H4 (cell line): ENCODE measurements at places on chromosomes 11 and 22.
A peak's percentile ranks its signal among the peaks of the same experiment; 100 is the strongest.

- no peak for DNase-seq
Measured at GRCh38 chr22:48858121-48858520, 969.6 kb downstream of the BRD1 start.

GRCh38 chr11:762421-763072 is 14.7 kb downstream of the GATD1 start:
- DNase-seq = peak; percentile 58

- DNase-seq = no peak
Measured at GRCh38 chr11:93710239-93710638, 31.1 kb downstream of the TAF1D start.

GRCh38 chr22:40432625-40433024 is 62.2 kb downstream of the SGSM3 start:
- DNase-seq = no peak

- peak; percentile 37 for DNase-seq
Measured at GRCh38 chr22:19891317-19892256, 36.9 kb upstream of the GNB1L start.

GRCh38 chr11:57453543-57454177 is 6.7 kb upstream of the RTN4RL2 start:
- DNase-seq = no peak

DNA sequence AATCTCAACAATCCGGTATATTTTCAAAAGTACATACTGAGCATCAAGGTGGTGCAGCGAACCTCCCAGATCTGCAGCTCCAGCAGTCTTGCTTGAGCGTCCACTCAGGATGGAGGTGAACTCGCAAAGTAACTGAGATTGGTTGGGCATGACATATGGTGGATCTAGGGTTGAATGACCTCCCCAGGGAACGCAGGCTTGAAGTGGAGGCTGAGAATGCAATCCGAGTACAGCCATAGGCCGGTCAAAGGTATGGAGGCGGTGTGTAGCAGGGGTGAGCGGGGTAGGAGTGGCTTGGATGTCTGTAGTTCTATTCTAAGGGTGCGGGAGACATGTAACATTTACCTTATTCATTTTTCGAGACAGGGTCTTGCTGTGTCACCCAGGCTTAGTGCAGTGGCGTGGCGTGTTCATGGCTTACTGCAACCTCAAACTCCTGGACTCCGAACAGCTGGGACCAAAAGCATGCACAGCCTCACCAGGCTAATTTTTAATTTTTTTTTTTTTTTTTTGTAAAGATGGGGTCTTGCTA is 631 bp upstream of the C22orf39 start:
- peak; percentile 40 for DNase-seq

- no peak for DNase-seq
Measured at GRCh38 chr11:103619938-103620337, 416.5 kb upstream of the DDI1 start.

- DNase-seq = peak; percentile 4
Measured at GRCh38 chr11:65489035-65489705, 9.7 kb upstream of the MALAT1 start.

DNA sequence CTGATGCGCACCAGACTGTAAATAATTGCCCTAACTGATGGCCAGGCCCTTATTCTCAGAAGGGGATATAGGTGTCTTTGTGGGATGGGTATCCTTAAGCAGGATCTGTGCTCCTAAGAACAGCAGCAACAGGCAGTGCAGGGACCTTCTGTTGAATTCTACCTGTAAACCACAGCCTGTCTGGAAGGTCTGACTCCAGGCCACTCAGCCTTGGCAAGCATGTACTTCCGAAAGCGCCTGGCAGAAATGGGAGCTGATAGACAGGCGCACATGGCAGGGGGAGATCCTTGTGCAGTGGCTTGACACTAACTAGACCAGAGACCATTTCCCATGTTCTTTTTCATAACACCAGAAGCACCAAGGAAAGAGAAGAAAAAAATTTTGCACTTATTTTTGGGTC is 59.0 kb downstream of the C22orf31 start:
- DNase-seq = no peak

DNA sequence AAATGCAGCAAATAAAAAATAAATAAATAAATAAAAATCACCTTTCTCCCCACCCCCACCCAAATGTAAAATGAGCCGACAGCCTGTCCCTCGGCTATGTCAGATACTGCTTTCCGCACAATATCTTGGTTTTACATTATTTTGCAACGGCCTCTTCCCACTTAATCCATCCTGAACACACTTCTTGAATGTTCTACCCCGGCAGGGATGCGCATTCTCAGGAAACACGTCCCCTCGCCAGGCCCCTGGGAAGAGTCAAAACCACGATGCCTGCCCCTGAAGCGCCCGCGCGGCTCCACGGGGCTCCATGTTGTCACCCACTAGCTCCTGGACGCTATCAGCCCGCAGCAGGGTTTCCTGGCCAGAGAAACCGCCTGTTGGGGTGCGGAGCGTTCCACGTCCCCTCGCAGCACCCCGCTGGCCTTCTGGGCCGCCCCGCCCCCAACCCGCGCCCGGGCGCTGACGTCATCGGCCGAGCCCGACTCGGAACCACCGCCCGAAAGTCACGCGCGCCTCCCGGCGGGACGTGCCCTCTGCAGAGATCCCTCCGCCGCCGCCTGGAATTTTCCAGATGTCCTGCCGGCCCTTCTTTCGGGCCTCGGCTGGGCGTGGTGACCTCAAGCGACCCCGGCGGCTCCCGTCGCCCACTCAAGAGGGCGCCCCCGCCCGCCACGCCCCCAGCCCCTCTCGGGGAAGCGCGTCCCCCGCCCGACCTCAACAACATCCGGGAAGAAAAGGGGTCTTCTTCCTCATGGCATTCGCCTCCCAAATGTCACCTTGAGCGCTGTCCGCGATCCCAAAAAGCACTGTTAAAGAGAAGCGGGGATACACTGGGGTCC is 585 bp upstream of the NEAT1 start:
- DNase-seq = peak; percentile 89

DNA sequence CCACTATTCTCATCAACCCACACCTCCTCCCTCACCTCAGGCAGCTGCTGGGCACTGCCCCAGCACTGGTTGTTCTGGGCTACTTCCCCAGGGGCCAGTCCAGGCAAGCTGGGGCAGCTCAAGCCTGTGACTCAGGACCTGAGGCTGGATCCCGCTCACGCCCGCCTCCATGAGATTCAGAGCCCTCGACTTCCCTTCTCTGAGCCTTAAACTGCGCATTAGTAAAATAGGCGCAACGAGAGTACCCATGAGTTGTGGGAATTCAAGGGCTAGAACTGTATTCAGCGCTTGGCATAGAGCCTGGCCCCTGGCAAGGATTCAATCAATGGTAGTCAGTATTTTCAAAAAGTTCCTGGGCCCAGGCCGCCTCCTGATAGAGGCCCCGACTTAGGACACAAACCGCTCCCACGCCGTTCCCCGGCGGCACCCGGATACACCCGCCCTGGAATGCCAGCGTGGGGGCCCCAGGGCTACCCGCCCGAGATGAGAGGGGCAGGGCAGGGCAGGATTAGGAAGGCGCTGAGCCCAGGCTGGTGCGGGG is 723 bp upstream of the CD82 start:
- peak; percentile 83 for DNase-seq

DNA sequence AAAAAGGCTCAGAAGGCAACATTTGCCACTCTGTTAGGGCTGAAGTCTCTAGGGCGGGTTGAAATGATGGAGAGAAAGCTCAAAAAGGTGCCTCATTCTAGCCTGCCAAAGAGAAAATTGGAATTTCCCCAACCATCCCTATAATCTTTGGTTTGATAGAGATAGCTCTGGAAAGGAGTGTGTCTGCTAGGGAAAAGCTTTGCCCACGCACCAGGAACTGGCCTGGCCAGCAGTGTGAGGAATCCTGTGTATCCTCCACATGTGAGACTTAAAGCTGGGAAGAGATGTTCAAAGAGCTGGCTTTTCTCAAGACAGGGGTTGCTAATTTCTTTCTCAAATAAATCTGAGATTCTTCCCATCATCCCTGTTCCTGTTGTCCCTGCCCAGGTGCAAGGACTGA is 193.7 kb downstream of the OPCML start:
- no peak for DNase-seq

DNA sequence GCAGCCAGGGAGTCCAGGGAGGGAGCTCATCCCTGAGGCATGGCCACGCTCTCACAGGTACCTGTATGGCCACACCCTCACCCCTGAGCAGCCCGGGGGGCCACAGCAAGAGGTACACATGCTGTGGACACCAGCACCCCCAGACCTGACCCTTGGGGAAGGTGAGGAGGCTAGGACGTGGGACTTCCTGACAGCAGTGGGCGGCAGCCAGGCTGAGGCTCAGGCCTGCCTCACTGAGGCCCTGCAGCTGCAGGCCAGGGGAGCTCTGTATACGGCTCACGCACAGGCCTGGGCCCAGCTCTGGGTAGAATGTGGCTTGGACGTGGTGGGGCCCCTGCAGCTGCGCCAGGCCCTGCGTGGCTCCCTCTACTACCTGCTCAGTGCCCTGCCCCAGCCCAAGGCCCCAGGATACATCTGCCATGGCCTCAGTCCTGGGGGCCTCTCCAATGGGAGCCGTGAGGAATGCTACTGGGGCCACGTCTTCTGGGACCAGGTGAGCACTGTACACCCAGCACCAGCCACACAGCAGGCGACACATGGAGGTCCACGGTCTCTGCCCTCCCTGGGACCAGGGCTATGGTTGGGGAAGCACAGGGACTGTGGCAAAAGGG is 1.8 kb downstream of the PGGHG start:
- DNase-seq = no peak

DNA sequence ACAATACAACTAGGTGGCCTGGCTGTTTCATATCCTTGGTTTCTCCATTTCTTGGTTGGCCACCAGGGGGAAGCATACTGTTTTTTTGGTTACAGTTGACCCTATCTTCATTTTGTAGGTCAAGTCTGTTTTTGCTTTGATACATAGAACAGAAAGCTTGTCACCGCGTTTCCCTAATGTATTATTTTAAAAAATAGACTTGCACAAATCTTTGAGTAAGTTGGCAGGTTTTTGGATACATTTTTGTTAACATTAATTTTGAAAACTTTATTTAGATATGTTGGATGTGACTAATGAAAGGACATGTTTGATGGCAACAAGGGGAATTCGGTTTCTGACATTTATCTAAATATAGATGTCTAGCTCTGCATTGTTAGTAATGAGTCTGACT is 3.0 kb downstream of the NCR3LG1 start:
- DNase-seq = peak; percentile 79

GRCh38 chr22:44986926-44987325 is 22.9 kb downstream of the PHF21B start:
- DNase-seq = no peak

GRCh38 chr11:132251061-132251460 is 880.6 kb downstream of the NTM start:
- DNase-seq = no peak

DNA sequence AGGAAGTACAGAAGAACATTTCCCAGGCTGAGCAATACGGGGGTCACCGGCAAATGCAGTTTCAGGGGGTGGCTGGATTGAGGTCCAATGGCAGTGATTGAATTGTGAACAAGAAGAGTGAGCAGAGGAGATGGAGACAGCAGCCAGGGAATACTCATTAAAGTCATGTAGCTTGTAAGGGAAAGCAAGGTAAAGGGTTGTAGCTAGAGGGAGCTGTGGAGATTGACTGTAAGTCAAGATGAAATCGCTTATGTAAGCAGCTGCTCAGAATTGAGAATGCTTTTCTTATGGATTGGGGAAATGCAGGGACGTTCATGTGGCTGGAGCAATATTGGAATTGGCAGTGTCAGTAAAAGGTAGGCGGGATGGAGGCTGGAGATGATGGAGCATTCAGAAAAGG is 111.4 kb upstream of the TBCEL start:
- peak; percentile 54 for DNase-seq

GRCh38 chr11:110376711-110377324 is 52.9 kb upstream of the FDX1 start:
- DNase-seq = peak; percentile 84

GRCh38 chr11:12587333-12587991 is 86.8 kb upstream of the TEAD1 start:
- peak; percentile 44 for DNase-seq

DNA sequence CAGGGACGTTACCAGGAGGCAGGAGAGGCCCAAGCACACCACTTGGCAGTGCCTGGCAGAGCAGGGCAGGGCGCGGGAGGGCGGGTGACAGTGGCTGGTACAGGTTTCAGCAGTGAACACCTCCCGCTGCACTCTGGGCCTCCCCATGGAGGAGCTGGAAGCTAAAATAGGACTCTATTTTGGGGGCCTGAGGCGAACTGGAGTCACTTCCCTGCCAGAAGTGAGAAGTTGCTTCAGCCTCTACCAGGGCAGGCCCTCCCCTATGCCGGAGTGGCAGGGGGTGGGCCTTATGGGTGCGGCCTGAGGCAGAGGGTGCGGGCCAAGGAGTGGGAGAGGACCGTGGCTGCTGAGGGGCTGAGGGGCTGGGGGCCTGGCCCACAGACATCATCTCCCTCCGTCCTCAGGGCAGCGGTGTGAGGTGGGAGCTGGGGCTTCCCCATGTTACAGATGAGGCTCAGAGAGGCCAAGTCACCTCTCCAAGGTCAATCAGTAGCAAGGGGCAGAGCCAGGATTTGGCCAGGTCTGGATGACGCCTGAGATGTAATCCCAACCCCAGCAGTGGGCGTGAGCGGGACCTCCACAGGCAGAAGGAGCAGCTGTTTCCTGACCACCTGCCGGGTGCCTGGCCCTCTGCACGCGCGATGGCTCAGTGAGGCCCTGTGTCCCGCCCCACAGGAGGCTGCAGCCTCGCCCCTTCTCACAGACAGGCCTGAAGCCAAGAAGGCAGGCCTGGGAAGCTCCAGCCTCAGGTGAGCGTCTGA is 39.3 kb downstream of the KCNJ4 start:
- peak; percentile 2 for DNase-seq

- DNase-seq = no peak
Measured at GRCh38 chr11:27173545-27173944, 132.9 kb downstream of the BBOX1 start.

DNA sequence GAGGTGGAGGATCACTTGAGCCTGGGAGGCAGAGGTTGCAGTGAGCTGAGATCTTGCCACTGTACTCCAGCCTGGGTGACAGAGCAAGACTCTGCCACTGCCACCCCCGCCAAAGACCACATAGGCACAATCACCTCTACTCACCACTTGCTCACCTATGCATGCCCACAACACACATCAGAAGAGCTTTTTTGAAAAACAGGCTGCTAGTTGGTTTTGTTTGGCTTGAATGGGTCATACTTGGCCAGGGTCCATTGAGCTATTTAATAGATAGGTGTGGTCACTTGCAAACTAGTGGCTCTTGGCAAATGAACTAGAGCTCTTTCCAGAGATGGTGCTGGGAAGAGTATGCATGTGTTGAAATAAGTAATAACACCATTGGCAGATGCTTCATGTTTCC is 80.1 kb downstream of the EMSY start:
- peak; percentile 8 for DNase-seq
